ENCODE measurements at places on chromosomes 3 and 15.

DNA sequence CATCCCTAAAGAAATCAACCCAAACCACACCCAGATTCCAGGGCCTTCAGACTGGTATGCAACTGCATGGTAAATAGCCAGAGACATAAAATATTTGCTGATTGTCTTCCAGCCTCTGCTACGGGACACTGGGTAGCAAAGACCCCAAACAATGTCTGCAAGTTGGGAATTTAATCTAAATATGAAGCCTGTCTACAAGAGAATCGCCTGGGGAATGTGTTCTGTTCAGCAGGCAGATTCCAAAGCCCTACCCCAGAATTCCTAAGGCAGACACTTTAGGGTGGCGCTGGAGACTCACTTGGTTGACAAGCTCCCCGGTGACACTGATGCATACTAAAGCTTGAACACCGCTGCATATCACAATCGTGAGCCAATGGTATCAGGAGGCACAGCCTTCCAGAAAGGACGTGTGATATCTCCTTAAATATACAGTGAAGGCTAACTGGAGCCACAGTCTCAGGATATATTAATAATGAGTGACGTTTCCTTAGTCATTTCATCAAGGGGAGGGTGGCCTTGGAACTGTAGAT, 684.1 kb downstream of the NTRK3 start:
- DNase-seq, result no peak

DNA sequence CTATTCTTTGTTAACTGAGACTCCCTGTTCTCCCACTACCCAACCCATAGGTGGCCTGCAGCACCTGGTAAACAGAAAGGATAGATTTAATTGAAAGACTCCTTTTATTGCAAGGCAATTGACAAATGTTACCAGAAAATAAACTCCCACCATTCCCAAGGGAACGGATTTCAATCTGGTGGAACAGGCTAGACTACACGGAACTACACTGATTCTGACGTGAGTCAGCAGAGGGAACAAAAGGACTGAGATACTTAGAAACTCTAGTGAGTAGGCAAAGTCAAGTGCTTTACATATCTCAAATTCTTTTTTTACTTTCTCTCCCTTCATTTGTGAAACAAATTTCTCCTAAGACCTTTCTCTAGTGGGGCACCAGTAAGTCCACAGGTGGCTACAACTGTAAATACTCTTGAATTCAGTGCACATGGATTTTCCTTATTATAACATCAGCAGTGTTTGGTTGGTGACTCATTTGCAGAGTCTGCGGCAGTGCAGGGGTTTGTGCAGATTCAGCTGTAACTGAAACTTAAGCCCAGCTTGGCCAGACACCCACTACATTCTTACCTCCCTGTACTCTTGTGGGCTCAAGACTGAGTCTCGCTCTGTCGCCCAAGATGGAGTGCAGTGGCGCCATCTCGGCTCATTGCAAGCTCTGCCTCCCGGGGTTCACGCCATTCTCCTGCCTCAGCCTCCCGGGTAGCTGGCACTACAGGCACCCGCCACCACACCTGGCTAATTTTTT, 34.3 kb upstream of the PLSCR2 start:
- no peak for DNase-seq

DNA sequence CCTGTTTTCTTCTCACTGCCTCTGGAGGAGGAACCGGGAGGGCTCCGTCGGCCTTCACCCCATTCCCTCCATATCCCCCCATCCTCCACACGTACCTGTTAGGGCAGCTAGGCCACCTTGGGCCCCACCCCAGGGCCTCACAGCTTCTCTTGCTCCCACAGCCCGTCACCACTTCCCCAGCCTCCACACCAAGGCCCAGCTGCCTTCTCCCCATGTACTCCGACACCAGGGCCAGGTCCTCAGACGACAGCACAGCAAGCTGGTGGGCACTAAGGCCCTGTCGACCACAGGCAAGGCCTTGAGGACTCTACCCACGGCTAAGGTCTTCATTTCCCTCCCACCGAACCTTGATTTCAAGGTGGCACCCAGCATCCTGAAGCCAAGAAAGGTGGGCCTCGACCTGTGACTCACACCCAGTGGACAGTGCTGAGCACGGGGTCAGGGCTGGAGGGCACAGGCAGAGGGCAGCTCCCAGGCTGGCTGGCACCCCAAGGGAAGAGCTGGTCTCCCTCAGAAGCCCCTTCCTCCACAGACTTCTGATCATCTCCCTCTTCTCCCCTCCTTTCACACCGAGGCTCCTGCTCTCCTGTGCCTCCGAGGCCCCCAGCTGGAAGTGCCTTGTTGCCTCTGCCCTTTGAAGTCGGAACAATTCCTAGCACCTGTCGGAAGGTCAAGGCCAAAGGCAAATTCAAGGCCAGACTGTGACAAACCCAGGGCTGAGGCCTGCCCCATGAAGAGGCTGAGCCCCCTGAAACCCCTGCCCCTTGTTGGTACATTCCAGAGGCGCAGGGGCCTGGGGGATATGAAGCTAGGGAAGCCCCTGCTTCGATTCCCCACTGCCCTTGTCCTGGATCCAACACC, 9.1 kb downstream of the RPUSD3 start:
- DNase-seq, result no peak

DNA sequence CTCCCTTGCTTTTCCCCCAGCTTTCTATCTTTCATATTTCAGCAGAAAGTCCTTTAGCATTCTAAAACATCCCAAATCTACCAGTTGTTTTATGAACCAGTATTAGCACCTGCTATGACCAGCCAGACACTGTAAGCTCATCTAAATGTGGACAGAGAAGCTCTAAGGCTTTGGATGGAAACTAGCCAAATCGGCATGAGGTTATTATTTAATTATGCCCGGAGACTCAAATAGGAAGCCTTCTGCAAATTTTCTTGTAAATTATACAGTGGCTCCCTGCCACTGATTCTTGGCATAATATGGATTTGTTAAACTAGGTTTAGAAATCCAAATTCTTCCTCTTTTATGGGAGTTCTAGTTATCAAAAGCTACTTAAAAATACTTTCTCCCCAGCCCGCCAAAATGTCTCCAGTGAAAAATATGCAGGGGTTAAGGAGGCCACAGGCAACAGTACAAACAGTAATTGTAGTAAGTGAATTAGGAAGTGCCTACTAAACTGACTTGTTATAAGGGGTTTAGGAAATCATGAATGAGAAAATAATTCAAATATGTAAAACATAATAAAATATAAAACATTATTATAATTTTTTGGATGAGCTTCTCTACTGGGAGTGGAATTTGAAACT, 15.4 kb downstream of the MYH15 start:
- no peak for DNase-seq

- no peak for DNase-seq
Observed at GRCh38 chr3:112413722-112414121, 80.8 kb downstream of the CD200 start.

- DNase-seq, result no peak
Observed at GRCh38 chr3:132406587-132406986, 10.7 kb upstream of the DNAJC13 start.

DNA sequence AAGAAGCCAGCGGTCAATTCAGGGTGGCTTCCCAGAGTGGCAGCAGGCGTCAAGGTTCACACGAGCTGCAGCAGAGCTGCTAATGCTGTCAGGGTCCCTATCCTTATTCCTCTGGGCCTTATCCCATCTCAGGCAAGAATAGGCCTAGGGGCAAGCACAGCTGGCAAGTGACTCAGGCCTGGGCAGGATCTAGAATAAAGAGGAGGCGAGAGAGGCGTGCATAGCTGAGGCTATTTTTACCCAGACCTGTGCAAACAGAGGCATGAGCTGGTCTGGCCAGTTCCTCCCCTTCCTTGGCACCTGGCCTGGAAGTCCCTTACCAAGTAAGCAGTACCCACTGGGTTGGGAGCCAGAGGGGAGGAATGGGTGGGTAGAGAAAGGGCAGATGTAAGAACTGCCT, 12.2 kb upstream of the VIPR1 start:
- no peak for DNase-seq

DNA sequence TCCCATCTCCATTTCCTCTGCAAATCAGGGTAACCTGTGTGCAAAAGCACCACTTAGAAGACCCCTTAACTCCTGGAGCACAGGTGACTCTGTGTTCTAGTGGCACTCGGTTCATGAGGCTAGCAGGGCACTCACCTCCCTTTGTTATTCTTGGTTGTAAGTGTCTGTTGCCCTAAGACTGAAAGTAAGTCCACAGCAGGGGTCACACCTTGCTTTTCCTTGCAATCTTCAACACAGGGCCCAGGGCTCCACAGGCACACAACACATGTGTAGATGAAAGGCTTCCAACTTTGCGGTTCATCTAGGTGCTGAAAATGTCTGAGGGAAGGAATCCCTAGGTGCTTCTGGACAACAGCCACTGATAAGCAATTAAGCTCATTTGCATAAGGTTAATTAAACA, 2.9 kb downstream of the RNU6-1 start:
- no peak for DNase-seq

DNA sequence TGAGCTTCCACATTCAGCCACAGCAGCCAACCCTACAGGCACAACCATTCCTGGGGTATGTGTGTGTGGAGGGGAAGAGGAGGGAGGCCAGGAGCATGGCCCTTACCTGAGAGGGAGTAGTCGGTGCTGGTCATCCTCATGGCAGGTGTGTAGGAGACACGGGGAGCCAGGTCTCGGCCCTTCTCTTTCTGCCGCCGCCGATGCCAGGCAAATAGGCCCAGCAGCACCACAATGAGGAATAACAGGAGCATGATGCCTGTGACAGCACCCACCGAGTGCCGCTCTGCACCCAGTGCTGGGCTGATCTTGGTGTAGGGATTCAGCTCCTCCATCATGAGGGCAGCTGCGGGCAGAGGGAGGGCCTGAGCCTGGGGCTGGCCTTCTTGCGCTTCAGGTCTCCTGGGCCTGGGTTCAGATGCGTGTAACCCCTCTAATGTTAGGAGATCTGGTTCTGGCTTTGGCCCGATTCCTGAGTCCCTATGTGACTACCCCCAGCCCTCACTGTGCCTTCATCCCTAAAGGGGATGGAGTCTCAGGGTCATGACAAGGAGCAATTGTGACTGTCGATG, 44.4 kb downstream of the RAB11A start:
- DNase-seq, result no peak

DNA sequence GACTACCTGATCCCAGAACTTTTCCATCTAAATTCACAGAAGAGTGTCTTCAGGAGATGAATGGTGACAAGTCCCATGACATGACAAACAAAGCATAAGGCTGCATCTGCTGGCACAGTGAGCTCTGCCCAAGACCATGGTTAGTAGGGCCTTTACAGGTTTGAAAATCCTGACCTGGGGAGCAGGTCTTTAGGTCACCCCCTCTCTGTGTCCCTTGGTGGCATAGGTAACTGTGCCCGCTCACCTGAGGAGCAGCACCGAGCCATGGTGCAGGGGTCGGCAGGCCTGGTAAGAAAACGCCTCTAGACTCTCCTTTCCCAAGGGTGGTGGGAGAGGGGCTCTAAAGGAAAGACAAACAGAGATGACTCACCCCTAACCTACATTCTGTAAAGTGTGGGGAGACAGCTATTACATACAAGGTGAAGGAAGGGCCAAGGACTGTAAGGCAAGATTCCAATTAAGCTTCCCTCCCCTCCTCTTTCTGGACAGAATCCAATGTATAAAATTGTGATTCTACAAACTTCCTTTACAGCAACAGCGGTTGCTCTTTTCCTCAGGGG, 74.0 kb downstream of the SATB1 start:
- no peak for DNase-seq

DNA sequence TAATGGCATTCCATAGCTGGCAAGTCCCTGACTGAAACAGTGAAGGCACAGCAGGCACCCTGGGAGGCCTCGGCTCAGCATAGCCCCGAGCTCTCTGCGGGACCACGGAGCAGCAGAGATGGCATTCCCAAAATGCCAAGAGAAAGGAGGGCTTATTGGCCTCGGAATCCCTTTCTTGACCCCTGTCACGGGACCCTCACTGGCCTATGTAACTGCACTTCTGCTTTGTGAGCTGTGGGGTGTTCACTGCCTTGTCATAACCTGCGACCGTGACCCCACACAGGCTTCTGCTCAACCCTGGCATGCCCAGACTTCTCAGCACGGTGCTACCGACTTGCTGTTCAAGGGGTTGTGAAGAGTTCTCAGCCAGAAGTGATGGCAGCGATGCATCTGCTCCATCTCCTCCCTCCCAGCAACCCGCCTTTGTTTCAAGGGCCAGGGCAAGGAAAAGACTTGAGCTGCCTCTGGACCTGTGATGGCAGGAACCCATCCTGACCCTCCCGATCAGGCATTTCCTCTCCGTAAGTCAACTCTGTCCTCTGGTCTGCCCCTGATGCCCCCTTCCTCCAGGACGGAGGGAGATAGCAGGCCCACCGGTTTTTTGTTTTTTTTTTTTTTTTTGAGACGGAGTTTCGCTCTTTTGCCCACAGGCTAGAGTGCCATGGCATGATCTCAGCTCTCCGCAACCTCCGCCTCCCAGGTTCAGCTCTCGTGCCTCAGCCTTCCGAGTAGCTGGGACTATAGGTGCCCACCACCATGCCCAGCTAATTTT, 30.5 kb downstream of the EHD4 start:
- DNase-seq, result no peak

DNA sequence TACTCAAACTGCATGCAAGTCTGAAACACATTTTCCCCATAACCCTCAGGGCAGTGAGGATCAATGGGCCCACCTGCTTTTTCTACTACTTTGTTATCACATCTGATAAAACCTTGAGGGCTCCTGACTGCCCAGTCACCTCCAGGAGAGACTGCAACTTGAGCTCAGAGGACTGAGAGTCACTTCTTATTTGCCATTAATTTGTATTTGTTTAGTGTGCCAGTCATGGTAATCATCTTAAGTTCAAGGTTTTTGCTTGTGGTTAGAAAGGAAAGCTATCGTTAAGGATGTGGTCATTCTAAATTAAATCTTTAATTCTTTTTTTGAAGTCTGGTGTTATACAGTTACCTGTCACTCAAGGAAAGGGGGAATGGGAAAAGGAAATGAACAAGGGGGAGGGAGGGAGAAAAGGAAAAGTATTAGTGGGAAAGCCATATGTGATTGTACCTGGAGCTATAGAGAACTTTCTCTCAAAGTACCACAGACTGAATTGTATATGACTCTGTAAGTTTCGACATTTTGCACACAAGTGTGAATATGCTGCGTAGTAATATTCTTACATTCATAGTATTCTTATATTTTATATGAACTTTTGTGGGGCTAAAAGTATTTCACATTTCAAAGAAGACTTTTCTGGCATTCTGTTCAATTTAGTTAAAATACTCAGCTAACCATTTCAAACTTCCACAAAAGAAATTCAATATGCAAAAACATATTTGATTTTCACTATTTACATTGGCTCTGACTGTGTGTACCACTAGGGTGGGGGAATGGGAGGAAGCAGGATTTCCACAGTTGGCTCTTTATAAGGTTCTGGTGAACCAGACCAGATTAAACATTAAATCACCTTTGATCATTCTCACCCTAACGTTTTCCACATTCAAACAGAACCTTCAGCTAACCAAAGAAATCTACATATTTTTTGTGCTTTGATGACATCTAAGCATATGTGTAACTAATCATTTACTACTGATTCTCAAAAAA, 166.5 kb upstream of the ATP11B start:
- no peak for DNase-seq

GRCh38 chr3:150165396-150166094, 194.8 kb upstream of the PFN2 start:
- DNase-seq, result no peak

GRCh38 chr3:67414740-67415139, 239.7 kb downstream of the SUCLG2 start:
- DNase-seq, result no peak

Data from NCI-H1694 treated with DMSO at 0.1 percent for 48 hours (cell line).